ENCODE measurements at places on chromosomes 2 and 18. TPM values are rescaled to one million over a fixed set of nuclear protein-coding genes. Genes with fewer than 3 reads are reported as not detected.

- H3K4me1 ChIP-seq = peaks cover 6% of the 10 kb centered on the region
- no peak overlapping the region for H3K4me3 ChIP-seq
- no peaks in the 10 kb centered on the region for H3K36me3 ChIP-seq
These were observed 245.6 kb downstream of the NDUFA10 start for GRCh38 chr2:239779584-239779983.

DNA sequence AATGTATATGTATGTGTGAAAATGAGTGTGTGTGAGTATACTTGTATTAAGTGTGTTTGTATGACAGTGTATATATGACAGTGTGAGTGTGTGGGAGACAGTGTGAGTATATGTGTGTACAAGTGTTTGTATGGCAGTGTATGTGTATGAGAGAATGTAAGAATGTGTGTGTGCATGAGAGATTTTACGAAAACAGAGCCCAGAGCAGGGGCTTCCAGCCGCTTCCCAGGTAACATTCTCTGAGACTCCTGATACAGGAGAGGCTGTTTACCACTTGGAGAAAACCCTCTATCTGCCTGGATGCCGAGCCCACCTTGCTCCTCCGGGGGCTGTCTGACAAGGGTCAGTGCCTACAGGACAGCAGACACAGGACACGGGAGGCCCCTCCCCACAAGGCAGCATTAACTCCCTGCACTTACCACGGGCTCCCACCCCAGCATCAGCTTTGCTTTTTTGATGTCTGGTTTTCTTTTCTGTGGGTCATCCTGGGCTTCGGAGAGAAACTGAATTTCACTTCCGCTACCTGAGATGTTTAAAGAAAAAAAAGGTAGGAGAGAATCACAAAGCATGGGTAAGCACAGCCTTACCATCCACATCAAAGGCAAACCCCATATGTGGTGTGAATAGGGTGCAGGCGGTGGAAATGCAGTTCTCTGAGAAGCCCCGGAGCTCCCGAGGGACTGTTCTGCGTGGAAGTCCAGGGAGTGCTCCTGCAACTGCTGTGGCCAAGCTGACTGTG lies 97.6 kb downstream of the UXS1 start:
- no peaks in the 10 kb centered on the region for H3K36me3 ChIP-seq
- no peak overlapping the region for H3K4me3 ChIP-seq
- H3K27ac ChIP-seq = no peak overlapping the region
- H3K4me1 ChIP-seq = no peaks in the 10 kb centered on the region

DNA sequence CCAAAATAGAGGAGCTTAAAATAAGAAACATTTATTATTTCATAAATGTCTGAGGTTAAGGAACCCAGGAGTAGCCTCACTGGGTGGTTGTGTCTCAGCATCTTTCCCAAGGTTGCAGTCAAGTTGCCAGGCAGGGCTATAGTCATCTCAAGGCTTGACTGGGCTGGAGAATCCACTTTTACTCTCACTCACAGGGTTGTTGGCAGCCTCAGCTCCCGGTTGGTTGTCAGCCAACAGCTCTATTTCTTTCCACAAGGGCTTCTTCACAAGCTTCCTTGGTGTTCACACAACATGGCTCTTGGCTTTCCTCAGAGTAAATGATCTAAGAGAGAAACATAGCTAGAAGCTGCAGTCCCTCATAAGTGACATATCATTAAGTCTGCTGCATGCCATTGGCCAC lies 55.6 kb upstream of the TEX51 start:
- H3K36me3 ChIP-seq = no peaks in the 10 kb centered on the region
- no peak for DNase-seq

Gene TPO
- total RNA-seq = not detected

Gene MRO
- total RNA-seq = 0.32 TPM
